Glutamatergic neuron (in vitro differentiated cells): ENCODE measurements at places on chromosomes 5 and 9. TPM values are rescaled to one million over a fixed set of nuclear protein-coding genes. Genes with fewer than 3 reads are reported as not detected.

Gene CDKN2B-AS1
- not detected for total RNA-seq

GRCh38 chr9:93143830-93144530 is 9.9 kb upstream of the NINJ1 start:
- no peak for DNase-seq

Gene NEUROG1
- 222 TPM for total RNA-seq

DNA sequence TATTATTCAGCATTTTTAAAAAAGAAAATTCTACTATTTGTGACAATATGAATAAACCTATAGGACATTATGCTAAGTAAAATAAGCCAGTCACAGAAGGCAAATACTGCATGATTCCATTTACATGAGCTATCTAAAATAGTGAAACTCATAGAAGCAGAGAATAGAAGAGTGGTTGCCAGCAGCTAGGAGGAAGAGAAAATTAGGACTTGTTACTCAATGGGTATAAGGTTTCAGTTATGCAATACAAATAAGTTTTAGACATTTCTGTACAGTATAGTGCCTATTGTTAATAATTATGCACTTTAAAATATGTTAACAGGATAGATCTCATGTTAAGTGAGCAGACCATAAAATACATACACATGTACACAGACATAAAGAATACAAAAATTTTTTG is 73.8 kb upstream of the SPINK5 start:
- DNase-seq: no peak

Gene SLC9A3
- total RNA-seq: 1.1 TPM

DNA sequence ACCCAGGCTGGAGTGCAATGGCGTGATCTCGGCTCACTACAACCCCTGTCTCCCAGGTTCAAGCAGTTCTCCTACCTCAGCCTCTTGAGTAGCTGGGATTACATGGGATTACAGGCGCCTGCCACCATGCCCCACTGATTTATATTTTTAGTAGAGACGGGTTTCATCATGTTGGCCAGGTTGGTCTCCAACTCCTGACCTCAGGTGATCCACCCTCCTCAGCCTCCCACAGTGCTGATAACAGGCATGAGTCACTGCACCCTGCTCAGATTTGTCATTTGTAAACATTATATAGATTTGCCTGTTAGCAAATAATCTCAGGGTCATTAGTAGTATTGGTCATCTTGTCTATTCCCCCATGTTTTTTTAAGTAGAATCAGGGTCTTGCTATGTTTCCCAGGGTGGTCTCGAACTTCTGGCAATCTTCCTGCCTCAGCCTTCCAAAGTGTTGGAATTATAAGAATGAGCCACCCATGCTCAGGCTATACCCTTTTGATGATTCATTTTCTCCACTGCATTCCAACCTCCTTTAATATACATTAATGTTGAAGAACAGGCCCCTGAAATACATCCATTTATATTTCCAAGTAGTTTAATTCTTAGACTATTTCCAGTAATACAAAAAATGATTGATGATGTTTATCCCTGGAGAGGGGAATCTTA is 17.3 kb downstream of the CENPH start:
- no peak for DNase-seq

GRCh38 chr5:176519810-176520720 is 17.1 kb downstream of the RNF44 start:
- DNase-seq: no peak

Gene ARL10
- 34.7 TPM for total RNA-seq

GRCh38 chr9:130829762-130830161 is 5.3 kb upstream of the ABL1 start:
- DNase-seq: no peak

- no peak for DNase-seq
These were observed 291.2 kb downstream of the ARHGAP26 start for GRCh38 chr5:143061161-143061945.

- peak; percentile 62 for DNase-seq
These were observed 32.1 kb downstream of the TRMO start for GRCh38 chr9:97889941-97890887.

Gene BTNL3
- total RNA-seq: not detected

Gene FAM163B
- total RNA-seq: 0.51 TPM

- DNase-seq: no peak
These were observed 183.4 kb downstream of the TMEM38B start for GRCh38 chr9:105877721-105878120.

GRCh38 chr5:17147170-17147569 is 70.3 kb upstream of the BASP1 start:
- no peak for DNase-seq

Gene GABRP
- total RNA-seq: not detected

- DNase-seq: no peak
These were observed 120.3 kb upstream of the SPATA31C2 start for GRCh38 chr9:88258601-88259000.

DNA sequence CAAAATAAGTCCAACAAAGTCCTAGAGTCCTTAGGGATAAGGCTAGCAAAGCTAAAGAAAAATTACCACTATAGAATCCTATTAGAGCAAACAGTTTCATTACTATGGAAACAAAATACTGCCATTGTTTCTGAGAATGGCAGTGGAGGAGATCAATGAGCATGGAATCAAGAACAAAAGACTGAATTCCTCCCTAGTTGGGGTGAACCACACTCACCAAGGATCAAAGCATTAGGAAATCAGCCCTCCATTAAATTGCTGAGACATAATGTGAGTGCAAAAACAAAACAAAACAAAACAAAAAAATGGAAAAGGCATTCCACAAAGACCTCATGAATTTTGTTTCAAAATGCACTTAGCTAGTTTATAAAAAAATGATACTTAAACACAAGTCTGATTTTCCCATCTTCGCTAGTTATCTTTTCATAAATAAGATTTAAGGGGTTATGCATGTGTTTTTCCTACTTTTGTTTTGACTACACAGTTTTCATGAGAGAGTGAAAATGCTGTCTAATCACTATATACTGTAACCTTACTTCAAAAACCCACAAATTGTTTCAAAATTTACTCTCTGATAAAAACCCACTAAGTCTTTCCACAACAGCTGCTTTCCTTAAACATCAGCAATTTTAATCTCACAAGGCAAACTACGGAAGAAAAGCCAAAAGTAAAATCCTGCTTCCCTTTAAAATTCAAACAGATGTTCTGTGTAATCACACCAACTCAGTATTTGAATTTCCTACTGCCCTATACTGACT is 9.7 kb downstream of the SERINC5 start:
- no peak for DNase-seq
